ENCODE measurements at places on chromosomes 13 and 19.

DNA sequence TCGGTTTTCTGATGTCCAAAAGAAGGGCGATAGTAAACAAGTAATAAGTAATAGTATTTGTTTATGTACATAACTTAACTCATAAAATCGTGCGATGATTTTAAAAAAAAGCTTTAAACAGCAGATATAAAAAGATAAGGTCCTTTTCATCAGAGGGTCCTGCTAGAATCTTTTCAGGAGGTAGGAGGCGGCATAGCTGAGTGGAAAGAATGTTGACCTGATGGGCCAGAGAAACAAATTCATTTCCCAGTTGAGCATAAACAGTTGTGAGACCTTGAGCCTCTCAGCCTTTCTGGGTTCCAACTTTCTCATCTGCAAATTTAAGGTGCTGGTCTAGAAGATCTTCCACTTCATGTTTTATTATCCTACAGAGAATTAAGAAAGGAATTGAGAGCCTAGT lies 173.5 kb downstream of the LACC1 start:
- DNase-seq: no peak

DNA sequence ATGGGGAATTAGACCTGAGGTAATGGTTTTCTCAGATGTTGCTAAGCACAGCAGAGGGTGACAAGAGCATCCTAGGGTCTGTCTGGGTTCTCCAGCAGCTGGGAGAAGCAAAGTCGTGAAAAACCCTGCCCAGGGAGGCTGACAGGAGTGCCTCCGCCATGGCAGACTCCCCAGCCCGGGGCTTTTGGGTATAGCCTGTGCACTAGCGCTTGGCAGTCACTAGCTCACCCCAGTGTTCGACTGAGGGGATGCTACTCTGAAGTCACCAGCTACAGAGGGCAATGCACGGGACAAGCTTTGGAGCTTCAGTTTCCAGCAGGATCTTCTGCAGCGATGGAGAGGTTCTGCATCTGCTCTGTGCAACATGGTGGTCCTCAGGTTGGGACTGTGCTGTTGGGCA lies 87.5 kb downstream of the ING1 start:
- DNase-seq: no peak

DNA sequence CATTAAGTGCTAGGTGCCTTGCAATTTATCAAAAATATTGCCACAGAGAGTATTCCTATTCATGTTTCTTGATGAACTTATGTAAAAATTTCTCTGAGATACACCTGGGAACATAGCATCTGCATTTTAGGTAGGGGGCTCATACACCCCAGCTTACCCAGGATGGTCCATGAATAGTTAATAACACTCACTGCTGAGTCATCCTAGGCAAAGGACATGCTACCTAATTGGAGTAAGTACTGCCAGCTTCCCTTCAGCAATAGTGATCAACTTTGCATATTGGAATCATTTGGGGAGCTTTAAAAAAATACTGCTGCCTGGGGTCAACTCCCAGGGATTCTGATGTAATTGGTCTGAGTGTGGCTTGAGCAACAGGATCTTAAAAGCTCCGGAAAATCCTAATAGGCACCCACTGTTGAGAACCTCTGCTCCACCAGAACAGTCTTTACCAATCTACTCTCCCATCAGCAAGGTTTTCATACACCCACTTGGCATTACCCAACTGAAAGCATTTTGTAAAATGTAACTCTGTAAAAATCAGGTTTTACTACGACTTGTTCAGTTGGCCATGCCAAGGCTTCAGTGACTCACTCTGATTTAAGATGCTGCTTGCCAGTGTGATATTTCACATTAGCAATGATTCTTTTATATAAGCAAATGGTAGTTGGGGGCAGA lies 67.2 kb upstream of the FNDC3A start:
- no peak for DNase-seq

- no peak for DNase-seq
Observed at GRCh38 chr13:66821551-66821950, 408.6 kb downstream of the PCDH9 start.

DNA sequence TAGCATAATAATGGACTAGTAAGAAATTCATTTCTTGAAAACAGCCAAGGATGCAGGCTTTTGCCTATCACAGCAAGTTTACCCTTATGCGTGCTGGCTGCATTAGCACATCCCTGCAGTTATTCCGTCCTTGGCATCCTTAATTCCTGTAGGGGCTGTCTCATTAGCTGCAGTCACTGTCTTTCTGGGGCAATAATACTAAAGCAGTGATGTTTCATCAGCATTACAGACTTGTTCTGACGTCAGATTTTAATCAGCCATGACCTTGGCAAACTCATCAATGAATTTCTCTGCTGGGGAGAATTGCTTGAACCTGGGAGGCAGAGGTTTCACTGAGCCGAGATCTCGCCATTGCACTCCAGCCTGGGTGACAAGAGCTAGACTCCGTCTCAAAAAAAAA lies 103.7 kb downstream of the RXFP2 start:
- no peak for DNase-seq

DNA sequence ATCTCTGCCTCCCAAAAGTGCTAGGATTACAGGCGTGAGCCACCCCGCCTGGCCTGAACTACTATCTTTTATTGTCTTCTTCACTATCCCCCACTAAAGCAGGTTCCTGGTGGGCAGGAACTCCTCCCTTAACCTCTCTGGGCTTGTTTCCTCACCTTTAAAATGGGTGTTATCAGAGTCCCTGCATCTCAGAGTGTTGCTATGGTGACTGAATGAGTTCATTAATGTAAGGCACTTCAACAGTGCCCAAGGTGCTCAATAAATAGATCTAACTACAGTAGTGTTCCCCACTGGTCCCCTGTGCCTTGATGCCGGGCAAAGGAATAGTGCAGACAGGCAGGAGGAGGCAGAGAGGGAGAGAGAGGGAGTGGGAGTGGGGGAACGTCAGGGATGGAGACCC lies 20.5 kb downstream of the CCDC97 start:
- no peak for DNase-seq

DNA sequence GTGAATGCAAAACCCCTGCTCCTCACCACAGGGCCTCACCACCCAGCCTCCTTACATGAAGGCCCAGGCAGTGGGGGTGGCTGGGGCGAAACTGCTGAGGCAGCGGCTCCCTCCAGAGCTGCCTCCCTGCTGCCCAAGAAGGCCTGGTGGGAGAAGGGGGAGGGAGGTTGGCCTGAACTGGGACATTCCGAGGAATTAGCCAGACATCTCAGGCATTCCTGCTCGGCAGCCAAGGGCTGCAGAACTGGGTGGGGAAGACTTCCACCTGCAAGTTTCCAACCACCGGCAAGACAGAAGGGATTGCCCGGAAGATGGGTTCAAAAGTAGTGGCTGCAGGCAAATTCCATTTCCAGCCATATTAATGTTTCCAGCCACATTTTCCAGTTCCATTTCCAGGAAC lies 2.3 kb upstream of the PSPN start:
- no peak for DNase-seq

DNA sequence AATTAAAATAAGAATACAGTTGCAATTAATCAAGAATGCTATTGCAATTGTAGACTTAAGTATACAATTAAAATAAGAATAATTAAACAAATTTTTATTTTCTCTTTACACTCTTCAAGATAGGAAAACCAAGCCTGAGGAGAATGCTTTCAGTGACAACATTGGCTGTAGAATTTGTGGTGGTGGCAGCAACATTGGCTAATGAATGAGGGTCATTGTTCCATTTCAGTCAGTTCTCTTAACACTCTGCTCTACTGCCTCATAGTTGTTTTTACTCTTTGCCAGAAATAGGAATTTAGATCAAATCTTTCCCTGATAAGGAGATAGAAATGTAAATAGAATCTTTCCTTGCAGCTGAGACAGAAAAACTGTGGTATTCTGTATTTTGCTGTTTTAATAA lies 391.6 kb downstream of the PCDH20 start:
- no peak for DNase-seq

GRCh38 chr13:74206061-74206561 lies 71.9 kb upstream of the KLF12 start:
- DNase-seq: no peak

DNA sequence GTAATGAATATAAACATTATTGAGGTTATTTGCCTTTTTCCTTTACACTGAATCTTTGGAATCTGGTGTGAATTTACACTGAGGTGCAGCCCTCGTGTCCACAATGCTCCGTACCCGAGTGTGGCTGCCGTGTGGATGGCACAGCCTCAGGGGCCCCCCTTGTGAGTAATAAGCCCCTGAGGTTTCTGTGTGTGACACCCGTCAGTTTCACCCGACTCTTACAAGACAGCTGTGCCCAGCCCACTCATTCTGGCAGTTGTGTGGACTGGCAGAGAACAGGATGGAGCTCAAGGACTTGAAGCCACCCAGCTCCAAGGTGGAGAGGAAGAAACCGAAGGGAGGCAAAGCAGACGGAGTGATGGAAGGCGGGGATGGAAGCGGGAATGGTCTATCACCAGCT lies 7.8 kb downstream of the PROZ start:
- DNase-seq: no peak

DNA sequence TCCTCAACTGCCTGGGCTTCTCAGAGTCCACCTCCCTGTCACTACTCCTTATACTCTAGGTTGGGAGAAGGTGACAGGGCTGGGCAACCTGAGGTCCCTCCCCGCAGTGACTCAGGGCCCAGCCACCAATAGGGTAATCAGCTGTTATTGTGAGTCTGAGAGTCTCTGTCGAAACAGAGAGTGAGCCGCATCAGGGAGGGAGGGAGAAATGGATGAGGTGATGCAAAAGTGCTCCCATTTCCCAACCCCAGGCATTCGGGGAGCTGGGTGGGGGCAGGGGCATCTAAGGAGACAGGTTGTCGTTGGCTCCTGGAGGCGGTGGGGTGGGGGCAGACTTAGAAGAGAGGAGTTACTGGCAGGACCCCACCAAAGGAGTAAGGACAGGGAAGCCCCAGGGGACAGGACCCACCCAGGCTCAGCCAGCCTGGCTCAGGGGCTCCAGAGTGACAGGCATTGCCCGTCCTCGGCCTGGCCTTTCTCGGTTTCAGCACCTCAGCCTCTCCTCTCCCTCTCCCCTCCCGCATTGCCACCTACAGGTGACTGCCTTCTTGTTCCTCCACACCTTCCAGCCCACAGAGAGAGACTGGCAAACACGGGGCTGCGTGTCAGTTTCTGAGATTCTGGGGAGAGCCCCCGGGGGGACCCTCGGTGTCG lies at the start of gene DMKN:
DMKN (minus strand) TSS at position 22 of the 654 bp plus-strand sequence. CDS start 174 bp downstream, outside the sequence.
- no peak for DNase-seq

DNA sequence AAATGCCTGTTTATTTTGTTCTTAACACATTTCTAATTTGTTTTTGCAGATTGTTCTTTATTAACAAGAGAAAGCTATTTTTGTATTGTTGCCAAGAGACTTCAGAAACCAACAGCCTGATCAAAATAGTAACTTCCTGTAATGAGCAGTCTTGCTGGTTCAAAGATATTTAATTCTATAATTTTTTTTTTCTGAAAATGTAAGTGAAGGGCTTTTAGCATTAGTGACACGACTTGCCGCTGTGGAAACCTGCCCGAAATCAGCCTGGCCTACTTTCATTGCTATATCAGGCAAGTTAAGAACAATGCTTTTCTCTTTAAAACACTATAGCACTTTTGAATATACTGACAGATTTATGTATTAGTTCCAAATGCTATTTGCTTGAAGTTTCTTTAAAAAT lies 374.3 kb downstream of the EFNB2 start:
- DNase-seq: no peak

GRCh38 chr13:106573868-106574267 lies 5.9 kb upstream of the ARGLU1 start:
- DNase-seq: peak; percentile 62

DNA sequence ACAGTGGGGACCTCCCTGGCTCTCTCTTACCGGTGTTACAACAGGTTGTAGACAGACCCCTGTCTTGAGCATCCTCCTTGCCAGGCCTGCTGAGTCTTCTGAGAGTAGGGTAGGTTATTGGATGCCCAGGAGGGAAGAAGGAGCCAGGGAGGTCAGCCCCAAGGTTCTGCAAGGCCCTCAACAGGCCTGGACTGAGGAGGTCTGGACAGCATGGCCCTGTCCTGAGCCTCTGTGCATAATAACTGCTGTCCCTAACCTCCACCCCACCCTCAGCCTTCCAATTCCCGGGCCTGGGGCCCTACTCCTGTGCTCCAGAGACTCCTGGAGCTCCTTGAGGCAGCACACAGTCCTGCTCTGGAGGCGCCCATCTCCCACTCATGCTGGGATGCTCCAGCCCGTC lies 336 bp downstream of the CD22 start:
- DNase-seq: no peak

GRCh38 chr19:43798546-43799409 lies 3.5 kb downstream of the LYPD5 start:
- DNase-seq: no peak

GRCh38 chr13:80823472-80823871 lies 482.5 kb upstream of the SPRY2 start:
- DNase-seq: no peak

DNA sequence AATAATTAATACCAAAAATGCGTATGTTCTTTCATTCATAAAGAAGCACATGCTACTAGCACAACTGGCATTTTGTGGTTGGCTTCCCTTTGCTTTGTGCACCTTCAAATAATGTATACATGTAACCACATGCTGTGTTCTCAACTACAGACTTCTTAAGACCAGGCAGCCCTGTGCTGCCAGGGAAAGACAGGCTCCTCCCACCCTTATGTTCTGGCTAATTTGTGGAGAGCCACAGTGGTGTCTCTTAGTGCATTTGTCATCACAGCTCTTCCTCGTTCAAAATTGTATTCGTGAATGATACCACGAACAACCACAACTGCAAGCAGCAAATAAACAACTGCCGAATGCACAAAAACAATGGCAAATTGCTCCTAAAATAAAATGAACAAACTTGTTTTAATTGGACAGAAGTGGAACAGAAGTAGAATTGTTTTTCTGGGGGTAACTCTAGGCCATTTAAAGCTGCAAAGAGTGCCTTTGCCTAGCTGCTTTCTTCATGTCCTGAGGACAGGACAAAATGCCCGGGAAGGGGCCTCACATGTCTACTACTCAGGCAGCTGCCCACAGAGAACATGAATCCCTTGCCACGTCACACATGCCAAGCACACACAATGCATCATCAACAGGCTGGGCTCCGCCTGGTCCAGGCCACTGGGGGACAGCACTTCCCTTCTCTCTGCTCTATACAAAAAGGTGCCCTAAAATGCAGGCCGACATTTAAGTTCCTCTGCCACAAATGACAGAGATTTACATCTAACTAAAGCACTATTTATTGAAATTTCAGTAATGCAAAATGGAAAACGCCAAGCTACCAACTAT lies 21.7 kb downstream of the IRS2 start:
- DNase-seq: no peak

DNA sequence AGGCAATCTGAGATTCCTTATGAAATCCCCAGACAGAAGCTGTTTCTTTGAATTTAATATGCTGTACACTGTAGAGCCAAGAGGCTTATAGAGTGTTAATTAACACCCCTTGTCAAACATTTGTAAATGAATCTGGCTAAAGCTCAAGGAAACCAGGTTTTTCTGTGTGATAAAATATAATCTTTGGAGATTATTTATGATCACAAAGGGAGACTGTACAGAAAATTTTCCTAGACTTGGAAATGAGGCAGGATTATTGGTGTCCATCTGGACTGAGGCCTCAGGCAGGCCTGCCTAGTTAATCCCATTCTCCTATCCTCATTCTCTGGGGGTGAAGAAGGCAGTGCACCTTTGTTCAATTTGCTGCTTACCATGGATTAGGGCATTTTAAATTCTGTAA lies 17.8 kb downstream of the KL start:
- no peak for DNase-seq

Measured in tibial nerve (tissue), 4 donors.